Motor neuron (in vitro differentiated cells): ENCODE measurements at places on chromosomes 3 and 15.

GRCh38 chr3:72247645-72248388, 462.9 kb upstream of the PROK2 start:
- ATAC-seq, result no peak

DNA sequence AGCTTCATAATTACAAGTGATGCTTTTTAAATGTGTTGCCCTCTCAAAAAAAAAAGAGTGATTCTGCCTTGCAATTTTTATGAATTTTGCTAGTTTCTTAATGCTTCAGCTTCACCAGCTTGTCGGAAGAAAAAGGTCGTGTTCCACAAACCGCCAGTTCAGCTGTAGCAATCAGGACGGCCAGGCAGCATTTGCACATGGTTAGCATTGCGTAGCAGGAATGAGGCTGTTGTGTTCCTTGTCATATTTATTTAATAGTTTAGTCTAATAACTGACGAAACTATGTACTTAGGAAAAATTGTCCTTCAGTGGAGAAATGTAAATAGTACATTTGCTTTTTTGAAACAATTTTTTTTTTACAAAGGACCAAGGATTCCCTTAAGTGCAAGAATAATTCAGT, 64.9 kb upstream of the SELENOK start:
- ATAC-seq, result no peak

DNA sequence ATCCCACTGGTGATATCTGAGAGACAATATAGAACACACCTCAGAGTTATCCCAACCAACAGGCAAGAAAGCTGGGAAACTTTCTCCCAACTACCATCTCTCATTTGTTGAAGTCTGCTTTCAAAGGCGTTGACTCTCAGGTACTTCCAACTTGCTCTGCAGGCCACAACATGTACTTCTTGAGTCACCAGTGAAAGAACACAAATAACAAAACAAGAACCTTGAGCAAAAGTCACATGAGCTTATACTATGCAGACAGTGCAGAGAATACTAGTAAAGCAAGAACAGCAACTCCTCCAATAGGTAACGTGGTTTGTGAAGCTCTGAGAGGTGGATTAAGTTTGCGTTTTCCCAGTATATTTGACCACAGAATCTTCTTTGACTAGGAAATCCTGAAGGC, 20.6 kb downstream of the SNTN start:
- no peak for ATAC-seq

DNA sequence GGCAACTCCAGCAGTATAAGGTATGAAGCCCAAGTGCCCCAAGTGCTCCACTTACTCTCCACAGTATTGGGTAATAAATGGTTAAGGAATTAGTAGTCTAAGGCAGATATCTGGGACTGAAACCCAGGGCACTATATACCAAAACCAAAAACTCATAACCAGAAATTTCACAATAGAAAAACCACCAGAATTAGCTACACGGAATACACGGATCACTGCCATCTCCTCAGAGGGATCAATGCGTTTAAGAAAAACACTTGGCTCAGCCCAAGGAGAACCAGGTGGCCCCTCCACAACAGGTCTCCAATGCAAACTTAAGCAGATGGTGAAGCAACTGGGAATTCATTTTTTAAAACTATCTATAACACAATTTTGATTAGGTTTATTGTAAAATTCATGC, 83.6 kb downstream of the FAIM start:
- no peak for ATAC-seq

DNA sequence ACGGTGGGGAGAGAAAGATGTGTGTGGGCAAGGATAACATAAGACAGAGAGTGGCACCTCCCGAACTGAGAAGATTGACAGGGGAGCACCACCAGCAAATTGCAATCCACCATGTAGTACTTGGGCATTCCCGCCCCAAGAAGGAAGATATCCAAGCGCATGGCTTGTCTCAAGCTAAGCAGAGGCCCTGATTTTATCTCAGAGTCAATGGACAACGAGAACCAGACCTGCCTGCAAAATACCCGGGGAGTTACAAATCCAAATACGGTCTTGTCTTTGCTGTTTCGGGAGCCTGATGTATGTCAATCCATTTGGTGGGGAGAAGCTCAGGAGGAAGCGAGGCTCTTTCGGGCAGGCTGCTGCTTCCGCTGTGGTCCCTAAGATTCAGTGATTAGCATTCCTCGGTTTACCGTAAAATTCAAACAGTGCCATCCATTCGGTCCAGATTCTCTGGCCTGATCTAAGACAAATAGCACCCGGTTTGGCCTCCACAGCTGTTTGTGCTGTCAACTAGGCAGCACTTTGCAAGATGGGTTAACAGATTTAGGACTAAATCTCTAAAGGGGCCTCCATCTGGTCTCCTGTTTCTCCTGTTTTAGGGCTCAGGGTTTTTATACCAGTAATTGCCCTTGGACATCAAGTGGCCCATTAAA, 97.7 kb upstream of the WNT5A start:
- no peak for ATAC-seq

DNA sequence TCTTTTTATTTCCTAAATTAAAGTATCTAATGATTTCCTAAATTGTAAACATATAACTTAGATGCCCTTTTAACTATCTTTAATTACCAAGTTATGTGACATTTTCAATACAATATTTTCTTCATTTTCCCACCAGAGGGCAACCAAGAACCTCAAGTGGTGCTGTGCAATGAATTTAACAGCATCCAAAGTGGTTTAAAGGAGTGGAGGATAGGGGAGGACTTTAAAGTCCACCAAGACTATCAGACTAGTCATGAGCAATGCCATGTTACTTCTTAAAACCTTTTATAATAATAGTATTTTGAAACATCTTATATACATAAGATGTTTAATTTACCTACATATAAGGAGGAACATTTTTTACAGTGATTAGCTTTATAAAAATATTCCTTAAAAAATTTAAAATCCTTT, 74.4 kb downstream of the DLG1 start:
- ATAC-seq, result peak; percentile 62
